CD4-positive, alpha-beta T cell treated with Interleukin-4 for 4 hours (primary cell): ENCODE measurements at places on chromosomes 3 and 15.

GRCh38 chr15:96977886-96978285 is 647.4 kb downstream of the NR2F2 start:
- DNase-seq: no peak

GRCh38 chr3:183485585-183485984 is 57.2 kb upstream of the MCF2L2 start:
- DNase-seq: no peak

GRCh38 chr3:43284171-43284570 is 2.2 kb upstream of the SNRK start:
- no peak for DNase-seq

DNA sequence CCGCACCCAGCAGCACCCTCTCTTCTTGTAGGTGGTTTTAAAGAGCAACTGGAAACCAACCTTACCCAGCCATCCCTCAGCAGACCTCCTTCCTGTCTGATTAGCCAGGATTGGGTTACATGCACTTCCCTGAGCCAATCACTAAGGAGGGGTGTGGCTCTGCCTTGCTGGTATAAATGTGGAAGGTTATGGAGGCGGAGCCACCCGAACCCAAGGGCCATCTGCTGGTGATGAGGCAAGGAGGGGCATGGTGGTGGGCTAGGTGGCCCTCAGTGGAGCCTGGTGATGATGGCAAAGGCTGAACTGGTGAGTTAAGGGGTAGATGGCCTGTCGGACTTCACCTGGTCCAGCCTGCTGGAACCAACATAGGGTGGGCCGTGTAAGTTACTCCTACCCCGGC is 39.8 kb downstream of the CCDC33 start:
- no peak for DNase-seq

DNA sequence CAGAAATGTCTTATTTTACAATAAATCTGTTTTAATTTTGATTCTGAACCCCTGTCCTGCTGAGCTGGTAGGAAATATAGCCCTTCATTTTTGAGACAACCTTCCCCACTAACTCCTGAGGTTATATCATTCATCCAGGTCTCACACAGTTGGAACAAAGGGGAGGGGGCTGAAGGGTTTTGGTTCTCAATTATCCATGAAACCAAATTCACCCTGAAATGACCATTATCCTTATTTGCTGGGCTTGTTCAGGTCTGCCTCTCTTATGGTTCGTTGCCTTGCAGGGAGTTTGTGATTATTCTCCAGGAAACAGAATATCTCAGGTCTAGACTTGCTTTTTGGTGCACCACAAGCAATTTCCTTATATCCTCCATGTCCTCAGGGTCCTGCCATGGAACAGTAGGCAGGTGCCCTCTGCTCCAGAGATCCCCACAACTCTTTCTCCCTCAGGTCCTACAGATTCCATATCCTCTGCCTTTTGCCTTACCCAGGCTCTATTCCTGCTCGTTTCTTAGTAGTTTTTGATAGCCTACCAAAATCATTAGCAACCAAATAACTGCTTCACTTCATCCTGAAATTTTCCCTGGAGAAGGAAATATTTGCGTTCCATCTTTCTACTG is 94.4 kb downstream of the TGFBR2 start:
- no peak for DNase-seq

DNA sequence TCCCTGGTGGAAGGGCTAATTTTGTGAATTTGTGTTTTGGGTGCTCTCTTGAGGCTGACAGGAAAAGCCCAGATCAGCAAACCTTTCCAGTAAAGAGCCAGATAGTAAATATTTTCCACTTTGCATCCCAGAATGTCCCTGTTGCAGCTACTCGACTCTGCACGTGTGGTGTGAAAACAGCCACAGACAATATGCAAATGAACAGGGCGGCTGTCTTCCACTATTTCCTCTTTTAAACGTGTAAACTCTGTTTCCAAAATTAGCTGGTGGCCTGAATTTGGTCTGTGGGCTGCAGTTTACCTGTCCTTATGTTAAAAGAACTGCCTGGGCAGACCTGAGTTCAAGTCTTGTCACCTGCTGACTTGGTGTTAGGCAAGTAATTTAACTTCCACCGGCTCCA is 202.7 kb downstream of the EDEM1 start:
- no peak for DNase-seq

- no peak for DNase-seq
These were observed 156.0 kb upstream of the TPM1 start for GRCh38 chr15:62886431-62887071.

DNA sequence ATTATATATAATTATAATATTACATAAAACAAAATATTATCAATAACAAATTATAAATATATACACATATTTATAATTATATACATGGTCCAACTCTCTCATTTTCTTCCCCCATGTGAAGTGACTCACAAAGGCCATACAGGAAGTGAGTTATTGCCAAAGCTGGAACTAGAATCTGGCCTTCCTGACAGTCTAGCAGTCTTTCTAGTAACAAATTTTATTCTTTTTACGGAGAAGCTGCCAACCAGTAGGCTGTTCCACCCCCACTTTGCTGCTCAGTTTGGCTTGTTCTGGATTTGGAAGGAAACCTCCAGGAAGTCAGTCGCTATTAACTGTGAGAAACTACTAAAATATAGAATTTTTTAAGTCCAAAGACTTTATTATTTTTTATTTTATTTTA is 79.6 kb downstream of the DHX36 start:
- no peak for DNase-seq
